SK-N-MC (cell line): ENCODE measurements at places on chromosomes 11 and 22.

DNA sequence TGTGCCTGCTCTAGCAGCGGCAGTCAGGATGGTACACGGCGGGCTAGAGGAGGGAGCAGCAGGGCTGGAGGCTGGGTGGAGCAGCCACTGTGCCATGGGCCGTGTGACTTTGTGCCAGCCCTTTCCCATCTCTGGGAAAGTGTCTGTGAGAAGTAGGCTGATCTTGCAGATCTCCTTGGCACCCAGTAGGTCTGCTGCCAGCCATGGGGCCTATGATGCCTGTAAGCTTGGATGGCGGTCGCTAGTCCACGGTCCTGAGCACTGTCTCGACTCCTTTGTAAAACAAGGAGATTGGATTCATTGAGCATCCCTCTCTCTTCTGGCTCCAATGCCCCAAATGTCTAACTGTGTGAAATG is 22.6 kb downstream of the AMPD3 start:
- DNase-seq = no peak

DNA sequence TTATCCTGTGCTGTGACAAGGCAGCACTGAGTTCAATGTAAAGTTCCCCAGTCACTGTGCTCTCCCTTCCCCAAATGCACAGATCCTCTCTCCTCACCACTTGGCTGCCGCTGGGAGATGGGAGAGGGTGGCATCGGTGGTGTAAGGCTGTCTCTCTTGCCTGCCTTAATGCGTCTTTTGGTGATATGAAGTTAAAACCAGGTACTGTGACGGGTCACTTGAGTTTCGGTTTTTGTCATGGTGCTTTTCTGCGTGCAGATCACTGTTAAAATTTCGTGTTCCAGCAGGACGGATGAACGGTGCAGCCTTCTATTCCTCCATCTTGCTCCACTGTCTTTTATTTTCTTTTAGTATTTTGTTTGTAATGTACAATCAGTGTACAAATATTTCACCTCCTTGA is 18.6 kb downstream of the GLB1L2 start:
- DNase-seq = no peak

DNA sequence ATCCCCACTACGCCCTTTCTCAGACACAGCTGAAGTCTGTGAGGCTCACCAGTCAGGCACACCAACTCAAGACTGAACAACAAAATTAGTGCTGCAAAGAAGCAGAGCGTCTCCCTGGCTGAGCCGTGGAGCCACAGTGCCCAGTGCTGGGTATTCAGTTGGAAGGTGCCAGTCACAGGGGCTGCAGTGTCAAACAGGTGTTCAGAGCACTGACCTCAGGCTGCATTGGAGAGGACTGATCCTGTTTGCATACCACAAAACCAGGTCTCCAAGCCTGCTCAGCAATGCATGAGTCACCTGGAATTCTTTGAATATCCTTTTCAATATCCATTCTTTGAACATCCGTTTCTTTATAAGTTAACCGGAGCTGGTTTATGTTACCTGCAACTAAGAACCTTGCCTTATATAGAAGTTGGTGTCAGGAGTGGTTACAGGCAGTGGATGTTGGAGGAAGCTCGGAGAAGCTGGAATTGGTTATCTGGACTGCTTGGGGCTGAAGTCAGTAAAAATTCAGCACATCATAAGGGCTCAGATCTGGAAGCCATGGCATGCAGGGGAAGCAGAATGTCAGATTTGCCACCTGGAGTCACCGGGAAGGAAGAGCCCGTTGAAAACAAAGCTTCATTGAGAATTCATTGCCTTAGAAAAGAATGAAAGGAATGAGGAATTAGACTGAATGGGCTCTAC is 30.3 kb downstream of the PDGFB start:
- DNase-seq = no peak

DNA sequence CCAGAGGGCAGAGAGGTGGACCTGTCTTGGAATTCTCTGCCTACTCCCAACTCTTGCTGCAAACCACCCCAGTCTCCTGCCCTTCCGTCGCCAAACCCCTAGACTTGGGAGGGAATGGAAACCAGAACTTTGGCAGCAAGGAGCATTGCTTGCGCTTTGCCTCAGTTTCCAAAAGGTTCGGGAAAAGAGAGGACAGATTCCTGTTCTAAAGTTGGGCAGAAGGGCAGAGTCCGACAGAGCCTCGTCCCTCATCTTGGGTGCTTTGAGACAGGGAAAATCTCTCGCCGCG is 396 bp upstream of the ROBO3 start:
- no peak for DNase-seq

GRCh38 chr11:9914064-9914463 is 250.2 kb downstream of the SWAP70 start:
- no peak for DNase-seq

- no peak for DNase-seq
Measured at GRCh38 chr11:28887681-28888080, 779.5 kb downstream of the METTL15 start.

DNA sequence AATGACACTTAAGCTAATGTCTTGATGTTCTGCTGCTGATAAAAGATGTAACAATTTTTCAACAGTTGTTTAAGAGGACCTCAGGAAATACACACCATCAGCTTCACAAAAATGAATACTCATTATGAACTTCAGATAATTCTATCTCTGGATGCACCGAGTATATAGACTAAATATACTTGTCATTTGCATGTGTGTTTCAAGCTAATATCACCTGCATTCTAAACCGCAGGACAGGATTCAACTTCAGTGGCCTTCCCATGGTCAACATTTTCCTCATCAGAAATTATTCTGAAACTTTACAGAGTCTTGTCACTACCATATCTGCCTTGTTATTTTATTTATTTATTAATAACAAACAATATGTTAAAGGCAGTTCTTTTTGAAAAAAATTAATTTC is 717.0 kb upstream of the CCDC179 start:
- no peak for DNase-seq

DNA sequence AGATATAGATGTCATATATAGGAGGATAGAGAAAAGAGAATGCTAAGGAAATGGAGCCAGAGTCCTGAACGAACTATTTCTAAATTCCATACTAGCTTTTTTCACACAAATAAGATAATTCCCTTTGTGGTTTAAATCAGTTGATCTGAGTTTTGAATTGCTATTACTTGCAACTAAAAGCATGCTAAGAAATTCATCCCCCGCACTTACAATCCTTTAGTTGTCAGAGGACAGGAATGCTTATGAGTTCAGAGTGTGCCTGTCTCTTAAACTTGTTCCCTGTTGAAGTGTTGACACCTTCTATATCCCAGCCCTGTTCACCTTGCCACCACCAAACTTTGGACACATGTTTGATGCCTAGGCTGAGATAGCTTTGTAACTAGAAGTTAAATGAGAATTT is 406.2 kb downstream of the METTL15 start:
- no peak for DNase-seq

GRCh38 chr22:42227435-42227834 is 43.0 kb downstream of the TCF20 start:
- no peak for DNase-seq

- no peak for DNase-seq
Measured at GRCh38 chr11:61297746-61298145, 2.6 kb upstream of the VWCE start.

- DNase-seq = no peak
Measured at GRCh38 chr22:41382098-41382578, 396 bp downstream of the TEF start.

GRCh38 chr11:19380375-19380774 is 139.6 kb upstream of the E2F8 start:
- DNase-seq = no peak

DNA sequence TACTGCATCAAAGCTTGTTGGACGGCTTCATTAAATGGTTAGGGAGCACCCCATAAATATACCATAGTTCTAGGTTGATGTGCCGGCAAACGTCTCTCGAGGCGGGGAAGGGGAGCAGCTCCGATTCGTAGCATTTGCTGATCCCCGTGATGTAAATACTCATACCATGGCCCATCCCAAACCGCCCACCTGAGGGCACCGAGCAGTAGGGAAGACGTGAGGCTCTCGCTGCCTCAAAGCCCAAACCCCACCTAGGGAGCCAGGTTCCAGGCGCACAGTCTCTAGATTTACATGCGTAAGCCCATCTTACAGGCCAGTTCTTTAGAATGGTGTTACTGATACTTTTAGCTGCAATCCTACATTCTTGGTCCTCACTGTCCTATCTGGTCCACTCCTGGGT is 124.0 kb downstream of the FEZ1 start:
- no peak for DNase-seq

- DNase-seq = no peak
Measured at GRCh38 chr11:63553759-63554158, 9.4 kb downstream of the PLAAT2 start.

DNA sequence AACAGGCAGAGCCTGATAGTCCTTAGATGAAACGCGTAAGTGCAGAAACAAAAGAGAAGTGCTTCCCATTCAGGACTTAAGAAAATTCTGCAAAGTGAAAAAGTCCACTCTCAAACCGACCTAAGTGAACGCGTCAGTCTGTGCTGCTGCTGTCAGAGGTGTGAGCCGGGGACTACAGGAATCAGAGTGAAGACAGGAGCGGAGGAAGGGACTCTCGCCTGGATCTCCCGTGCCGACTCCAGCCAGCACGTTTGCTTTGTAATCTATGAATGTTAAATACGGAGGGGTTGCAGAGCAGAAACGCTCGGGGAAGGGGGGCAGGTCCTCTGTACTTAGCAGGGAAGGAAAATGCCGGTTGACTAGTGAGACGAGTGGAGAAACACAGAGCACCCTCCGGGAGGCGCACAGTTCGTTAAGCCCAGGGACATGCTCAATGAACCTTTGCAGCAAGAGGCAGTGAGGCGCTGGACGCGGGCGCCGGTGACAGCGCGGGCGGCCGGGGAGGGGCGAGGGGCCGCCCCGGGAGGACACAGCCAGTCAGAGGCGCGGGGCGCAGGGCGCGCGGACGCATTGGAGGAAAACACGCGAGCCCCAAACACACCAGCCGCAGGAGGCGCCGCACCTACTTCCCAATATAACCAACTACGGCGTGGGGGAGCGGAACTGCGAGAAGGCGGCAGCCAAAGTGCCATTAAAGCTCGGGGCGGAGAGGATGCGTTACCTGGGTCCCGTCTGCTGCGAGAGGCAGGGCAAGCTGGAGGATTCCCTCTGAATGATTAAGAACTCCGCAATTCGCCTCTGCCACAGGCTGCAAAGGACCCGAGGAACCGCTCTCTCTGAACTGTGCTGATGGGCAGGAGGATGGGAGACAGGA is at the start of gene CNTN5:
CNTN5 (plus strand) TSS at position 598 of the 874 bp plus-strand sequence.
- no peak for DNase-seq

GRCh38 chr22:36619797-36620399 is 83.7 kb downstream of the CACNG2 start:
- DNase-seq = no peak

DNA sequence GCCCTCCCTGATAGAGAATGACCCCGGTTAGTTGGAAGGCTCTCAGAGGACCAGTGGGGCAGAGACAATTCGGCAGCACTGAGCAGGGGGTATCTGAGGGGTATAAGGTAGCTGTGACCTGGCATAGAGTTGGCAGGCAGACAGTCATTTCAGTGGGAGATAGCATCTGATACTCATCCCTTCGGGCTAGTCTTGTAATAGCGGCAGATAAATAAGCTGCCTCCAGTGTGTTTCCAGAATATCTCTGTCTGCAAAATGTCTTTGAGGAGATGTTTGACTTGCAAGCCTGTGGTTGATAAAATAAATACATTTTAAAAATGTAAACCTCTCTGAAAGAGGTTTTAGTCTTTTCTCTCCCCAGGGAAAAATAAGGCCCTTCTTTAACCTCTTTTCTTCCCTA is 54.2 kb downstream of the TEAD1 start:
- DNase-seq = no peak

DNA sequence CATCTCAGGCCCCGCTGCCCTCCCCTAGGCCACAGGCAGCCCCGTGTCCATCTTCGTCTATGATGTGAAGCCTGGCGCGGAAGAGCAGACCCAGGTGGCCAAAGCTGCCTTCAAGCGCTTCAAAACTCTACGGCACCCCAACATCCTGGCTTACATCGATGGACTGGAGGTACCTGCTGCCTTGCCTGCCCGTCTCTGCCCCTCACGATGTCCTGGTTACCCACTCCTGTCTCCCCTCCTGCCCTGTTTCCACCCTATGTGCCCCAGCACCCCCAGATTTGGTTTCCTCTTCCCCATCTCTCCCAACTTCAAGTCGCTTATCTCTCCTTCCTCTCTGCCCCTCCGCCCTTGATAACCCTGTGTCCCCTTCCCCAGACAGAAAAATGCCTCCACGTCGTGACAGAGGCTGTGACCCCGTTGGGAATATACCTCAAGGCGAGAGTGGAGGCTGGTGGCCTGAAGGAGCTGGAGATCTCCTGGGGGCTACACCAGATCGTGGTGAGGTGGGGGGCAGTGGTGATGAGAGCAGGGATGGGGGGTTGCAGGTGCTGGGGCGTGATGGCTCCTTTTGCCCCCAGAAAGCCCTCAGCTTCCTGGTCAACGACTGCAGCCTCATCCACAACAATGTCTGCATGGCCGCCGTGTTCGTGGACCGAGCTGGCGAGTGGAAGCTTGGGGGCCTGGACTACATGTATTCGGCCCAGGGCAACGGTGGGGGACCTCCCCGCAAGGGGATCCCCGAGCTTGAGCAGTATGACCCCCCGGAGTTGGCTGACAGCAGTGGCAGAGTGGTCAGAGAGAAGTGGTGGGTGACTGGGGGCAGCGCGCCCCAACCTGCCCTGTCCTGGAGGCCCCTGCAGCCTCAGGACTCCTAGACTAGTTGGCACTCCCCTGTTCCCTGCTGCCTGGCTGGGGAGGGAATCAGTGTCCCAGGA is 930 bp downstream of the SCYL1 start:
- DNase-seq = no peak

- DNase-seq = no peak
Measured at GRCh38 chr11:34996958-34997357, 80.5 kb downstream of the PDHX start.

DNA sequence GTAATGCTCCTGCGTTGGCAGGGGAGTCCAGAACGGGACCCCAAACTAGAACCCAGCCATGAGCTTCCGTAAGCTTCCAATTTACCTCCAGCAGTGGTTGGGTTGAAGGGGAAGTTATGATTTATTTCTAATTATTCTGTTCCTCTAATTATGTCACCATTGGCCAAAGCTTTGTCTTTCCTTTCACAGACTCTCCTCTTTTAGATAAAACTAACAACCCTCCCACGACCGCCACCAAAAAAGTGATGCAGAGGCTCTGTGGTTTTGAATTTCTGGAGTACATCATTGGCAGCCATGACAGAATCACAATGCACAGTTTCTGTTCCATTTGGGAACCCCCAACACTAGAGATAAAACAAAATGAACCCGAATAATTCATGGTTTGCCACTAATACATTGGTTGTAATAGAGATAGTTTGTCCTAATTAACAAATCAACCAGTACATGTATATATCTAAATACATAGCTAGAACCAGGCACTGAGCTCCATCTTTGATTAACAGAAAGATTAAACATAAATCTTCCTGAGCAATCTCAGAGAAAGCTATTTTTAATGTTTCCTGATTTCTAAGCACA is 64.3 kb downstream of the ETS1 start:
- no peak for DNase-seq

DNA sequence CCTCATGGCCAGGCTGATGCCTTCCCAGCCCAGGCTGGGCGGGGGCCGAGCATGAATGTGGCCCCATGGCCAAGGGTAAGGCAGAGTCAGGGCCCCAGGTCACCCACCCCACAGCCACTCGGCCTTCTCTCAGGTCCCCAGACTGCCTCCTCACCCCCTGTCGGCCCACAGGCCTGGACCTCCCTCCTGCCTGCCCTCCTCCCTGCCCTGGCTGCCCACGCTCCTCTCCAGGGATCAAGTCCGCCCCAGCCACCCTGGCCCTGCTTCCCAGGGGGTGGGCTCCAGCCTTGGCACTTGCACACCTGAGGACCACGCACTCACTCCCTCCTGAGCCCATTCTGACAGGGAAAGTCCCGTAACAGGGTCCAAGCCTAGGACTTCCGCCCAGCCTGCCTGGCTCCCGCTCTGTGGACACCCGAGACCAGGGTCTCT is 37.8 kb upstream of the TH start:
- DNase-seq = no peak
